Karpas-422 (cell line): ENCODE measurements at places on chromosomes 7 and 10. TPM values are rescaled to one million over a fixed set of nuclear protein-coding genes. Genes with fewer than 3 reads are reported as not detected.
A peak's percentile ranks its signal among the peaks of the same experiment; 100 is the strongest.

Gene LRCH4
- 11.9 and 33.5 TPM in 2 replicates for total RNA-seq

DNA sequence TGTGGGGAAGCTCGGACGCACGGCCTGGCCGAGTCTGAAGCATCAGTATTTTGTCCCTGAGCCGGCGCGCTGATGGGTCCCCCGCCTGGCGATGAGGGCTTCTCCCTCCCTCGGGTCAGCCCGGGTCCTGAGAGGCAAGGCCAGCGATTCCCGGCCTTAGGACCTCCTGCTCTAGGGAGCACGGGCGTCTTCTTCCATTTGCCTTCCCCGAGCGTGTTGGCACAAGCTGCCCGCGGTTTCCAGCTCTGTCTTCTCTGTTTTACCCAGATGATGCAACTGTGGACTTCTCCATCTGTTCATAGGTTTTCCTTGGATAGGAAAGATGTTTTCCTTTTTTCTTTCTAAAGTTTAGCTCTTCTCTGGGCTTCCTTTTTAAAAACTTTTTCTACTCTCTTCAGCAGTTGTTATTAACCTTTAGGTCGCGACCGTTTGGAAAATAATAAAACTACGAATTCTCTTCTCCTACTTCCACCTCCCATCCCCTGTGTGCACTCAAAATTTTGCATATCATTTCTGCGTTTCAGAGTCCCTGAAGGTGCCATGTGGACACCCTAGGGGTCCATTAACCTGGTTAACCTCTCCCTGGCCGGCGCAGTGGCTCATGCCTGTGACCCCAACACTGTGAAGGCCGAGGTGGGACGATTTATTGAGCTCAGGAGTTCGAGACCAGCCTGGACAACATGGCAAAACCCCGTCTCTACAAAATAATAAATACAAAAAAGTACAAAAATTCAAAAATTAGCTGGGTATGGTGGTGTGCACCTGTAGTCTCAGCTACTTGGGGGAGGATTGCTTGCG lies 1.4 kb upstream of the SLC25A28 start:
- H3K4me1 ChIP-seq, result peaks cover 33% of the 10 kb centered on the region
- DNase-seq, result peak; percentile 55
- peak overlapping the region; percentile 83 for H3K27ac ChIP-seq
- peak overlapping the region; percentile 82 for H3K4me3 ChIP-seq
- no peaks in the 10 kb centered on the region for H3K27me3 ChIP-seq

DNA sequence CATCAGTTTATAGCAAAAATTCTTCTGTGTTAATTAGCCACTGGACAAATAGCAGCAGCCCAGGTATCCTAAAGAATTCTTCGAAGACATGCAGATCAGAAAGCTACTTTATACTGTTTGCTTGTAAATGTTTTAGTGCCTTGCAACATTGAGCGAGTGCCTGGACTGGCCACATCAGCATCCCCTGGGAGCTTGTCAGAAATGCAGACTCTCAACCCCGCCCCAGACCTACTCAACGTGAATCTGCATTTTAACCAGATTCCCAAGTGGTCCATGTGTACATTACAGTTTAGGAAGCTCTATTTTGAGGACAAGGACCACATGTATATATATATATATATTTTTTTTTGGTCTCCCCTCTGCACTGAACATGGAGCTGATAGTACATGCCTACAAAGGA lies 18.5 kb upstream of the PLEKHS1 start:
- no peak overlapping the region for H3K27ac ChIP-seq
- H3K36me3 ChIP-seq, result no peaks in the 10 kb centered on the region
- peaks cover 11% of the 10 kb centered on the region for H3K4me1 ChIP-seq
- no peak for DNase-seq
- H3K4me3 ChIP-seq, result no peak overlapping the region

DNA sequence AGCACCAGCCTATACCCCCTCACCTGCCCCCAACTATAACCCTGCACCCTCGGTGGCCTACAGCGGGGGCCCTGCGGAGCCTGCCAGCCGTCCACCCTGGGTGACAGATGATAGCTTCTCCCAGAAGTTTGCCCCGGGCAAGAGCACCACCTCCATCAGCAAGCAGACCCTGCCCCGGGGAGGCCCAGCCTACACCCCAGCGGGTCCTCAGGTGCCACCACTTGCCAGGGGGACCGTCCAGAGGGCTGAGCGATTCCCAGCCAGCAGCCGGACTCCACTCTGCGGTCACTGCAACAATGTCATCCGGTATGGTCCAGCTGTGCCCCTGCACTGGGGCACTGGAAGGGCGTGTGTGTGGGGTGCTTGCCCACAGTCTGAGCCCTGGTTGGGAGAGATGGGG lies 40.0 kb upstream of the BMPR1A start:
- no peak overlapping the region for H3K27ac ChIP-seq
- DNase-seq, result no peak
- no peak overlapping the region for H3K4me3 ChIP-seq
- no peaks in the 10 kb centered on the region for H3K36me3 ChIP-seq
- H3K27me3 ChIP-seq, result no peaks in the 10 kb centered on the region

Gene OPN4
- not detected in 2 replicates for total RNA-seq

DNA sequence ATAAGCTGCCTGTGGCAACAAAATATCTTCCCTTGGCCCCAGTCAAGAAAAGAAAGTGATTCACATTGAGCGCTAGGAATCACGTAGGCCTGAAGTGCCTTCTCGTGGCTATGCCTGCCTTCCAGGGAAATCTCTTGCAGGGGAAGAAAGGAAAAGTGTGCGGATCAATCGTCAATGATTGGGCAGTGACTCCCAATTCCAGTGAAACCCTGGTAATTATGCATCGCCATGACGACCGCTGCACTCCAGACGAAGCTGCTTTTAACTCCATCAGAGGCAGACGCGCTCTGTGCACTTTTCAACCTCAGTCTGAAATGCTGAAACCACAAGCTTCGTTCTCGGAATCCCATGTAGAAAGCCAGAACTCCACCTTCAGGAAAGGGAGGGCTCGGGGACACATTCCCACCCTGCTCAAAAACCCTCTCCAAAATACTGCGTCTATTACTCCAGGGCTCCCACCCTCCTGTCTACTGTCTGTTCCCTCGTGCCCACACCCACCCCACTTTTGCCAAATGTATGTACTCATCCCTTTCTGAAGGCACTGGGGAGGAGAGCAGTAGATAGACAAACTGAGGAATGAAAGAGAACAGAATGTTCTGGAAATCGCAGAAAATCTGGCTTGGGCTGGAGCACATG lies 24.2 kb upstream of the PRKAG2 start:
- no peak for DNase-seq
- H3K4me1 ChIP-seq, result peaks cover 7% of the 10 kb centered on the region
- no peaks in the 10 kb centered on the region for H3K27me3 ChIP-seq
- H3K36me3 ChIP-seq, result no peaks in the 10 kb centered on the region
- H3K27ac ChIP-seq, result no peak overlapping the region
- no peak overlapping the region for H3K4me3 ChIP-seq

Gene IGF2BP3
- 61.5 and 120 TPM in 2 replicates for total RNA-seq

DNA sequence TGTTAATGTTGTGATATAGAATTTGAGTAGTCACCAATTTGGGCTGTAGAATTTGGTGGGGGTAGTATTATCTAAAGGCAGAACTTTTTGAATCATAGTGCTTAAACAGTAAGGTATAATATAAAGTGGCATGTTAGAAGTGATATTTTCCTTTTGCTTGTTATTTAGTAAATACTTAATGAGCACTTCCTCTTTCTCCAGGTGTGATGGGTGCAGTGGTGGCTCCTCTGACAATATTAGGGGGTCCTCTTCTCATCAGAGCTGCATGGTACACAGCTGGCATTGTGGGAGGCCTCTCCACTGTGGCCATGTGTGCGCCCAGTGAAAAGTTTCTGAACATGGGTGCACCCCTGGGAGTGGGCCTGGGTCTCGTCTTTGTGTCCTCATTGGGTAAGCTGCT lies 10.5 kb downstream of the GHITM start:
- peaks cover 26% of the 10 kb centered on the region for H3K36me3 ChIP-seq
- no peaks in the 10 kb centered on the region for H3K4me1 ChIP-seq
- no peak overlapping the region for H3K27ac ChIP-seq
- H3K4me3 ChIP-seq, result no peak overlapping the region
